ENCODE measurements at places on chromosomes 11 and 22.

GRCh38 chr11:54944211-54944610, 237.6 kb downstream of the OR4A5 start:
- no peaks in the 10 kb centered on the region for H3K4me1 ChIP-seq
- H3K36me3 ChIP-seq: no peaks in the 10 kb centered on the region
- DNase-seq: no peak
- H3K4me3 ChIP-seq: no peak overlapping the region
- no peaks in the 10 kb centered on the region for H3K27me3 ChIP-seq
- no peak overlapping the region for H3K27ac ChIP-seq

GRCh38 chr22:31046539-31047226, 34.4 kb upstream of the SMTN start:
- H3K4me1 ChIP-seq: no peaks in the 10 kb centered on the region
- H3K36me3 ChIP-seq: no peaks in the 10 kb centered on the region
- H3K27ac ChIP-seq: no peak overlapping the region

GRCh38 chr11:116101902-116102301, 597.7 kb upstream of the CADM1 start:
- H3K4me1 ChIP-seq: no peaks in the 10 kb centered on the region
- H3K27ac ChIP-seq: no peak overlapping the region
- H3K36me3 ChIP-seq: no peaks in the 10 kb centered on the region
- no peak for DNase-seq

DNA sequence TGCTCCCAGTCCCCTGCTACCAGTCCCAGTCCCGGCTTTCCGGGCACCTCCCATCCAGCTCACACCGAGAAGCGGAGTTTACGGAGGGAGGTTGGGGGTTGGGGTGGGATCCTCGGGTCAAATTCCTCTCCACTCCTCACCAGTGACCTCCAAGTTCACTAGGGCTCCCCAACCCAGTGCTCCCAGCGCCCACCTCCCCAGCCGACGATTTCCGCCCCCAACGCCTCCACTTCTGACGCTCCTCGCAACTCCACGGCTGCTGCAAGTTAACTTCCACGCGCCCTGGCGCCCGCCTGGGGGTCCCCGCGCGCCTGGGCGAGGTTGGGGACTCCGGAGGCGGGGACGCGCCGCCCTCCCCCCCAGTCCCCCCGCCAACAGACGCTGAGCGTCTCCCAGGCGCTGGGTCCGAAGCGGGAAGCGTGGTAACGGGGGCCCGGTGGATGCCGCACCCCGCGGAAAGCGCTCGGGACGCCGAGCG, 526 bp downstream of the TPST2 start:
- peak; percentile 20 for DNase-seq
- peak overlapping the region; percentile 84 for H3K4me3 ChIP-seq
- H3K4me1 ChIP-seq: peaks cover 68% of the 10 kb centered on the region
- H3K27me3 ChIP-seq: no peaks in the 10 kb centered on the region
- H3K27ac ChIP-seq: peak overlapping the region; percentile 71

DNA sequence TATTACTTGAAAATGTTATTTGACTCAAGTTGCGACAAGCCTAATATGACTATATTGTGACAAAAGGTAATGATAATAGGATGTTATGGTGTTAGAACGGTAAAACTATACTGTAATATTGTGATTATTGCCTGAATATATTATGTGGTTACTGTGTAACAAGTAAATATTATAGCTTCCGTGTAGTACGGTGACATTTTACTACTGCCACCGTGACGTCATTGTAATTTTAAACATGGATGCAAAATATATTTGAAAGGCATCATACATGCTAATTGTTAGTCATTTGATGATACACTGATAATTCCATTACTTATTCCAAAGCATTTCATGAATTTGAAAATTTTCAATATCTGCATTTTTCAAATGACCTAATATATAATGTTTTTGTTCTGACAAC, 2.5 kb downstream of the ELP4 start:
- peaks cover 24% of the 10 kb centered on the region for H3K4me1 ChIP-seq
- H3K27me3 ChIP-seq: no peaks in the 10 kb centered on the region
- DNase-seq: no peak
- no peak overlapping the region for H3K27ac ChIP-seq

DNA sequence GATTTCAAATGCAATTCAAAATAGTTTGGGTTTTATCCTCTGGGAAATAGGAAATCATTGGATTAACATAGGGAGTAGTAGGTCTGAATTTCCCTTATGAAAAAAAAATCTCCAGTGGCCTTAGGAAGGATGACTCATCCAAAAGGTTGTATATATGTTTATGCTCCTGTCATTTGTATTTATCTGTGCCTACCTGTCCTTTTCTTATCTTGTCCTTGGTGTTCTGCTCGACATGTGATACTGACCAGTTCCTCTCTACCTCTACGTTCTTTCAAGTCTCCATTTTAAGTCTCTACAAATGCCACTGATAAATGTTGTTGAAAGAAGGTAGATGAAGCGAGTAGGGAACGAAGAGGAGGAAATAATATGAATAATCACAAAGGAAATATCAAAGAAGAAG, 3.0 kb upstream of the SOX6 start:
- no peak overlapping the region for H3K4me3 ChIP-seq
- no peak overlapping the region for H3K27ac ChIP-seq
- H3K36me3 ChIP-seq: no peaks in the 10 kb centered on the region
- H3K27me3 ChIP-seq: no peaks in the 10 kb centered on the region
- H3K4me1 ChIP-seq: no peaks in the 10 kb centered on the region
- no peak for DNase-seq

DNA sequence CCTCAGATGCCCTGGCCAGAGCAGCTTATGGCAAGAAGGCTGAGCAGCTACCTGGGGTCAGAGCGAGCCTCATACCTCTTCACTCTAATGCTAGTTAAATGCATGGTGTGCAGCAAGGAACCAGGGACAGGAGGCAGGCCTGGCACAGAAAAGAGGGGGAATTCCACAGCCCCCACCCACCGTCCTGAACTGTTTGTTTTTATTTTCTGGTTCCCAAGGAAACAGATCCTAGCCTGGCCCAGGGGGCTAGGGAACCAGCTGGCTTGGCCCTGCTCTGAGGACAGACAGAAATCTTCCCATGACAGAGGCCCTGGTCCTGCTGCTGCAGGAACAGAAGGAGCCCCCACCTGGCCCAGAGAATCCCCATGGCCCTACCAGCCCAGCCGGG, 40.4 kb downstream of the SLCO2B1 start:
- no peaks in the 10 kb centered on the region for H3K27me3 ChIP-seq
- no peak for DNase-seq
- H3K4me1 ChIP-seq: no peaks in the 10 kb centered on the region

DNA sequence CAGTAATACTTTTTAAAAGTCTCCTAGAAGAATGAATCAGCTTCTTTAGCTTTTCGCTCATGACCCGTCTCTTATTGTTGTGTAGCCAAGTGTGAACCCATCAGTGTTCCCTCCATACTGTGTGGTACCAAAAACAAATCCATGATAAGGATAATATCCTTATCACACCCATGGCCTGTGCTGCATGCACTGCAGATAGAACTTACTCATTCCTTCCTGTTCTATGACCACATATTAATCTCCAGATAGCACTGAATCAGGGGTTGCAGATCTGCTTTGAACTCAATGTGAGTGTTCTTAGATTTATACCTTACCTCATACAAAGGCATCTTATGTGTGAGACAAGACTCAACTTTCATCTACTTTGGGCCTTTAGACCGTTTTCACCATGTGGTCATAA, 373.4 kb downstream of the JRKL start:
- H3K36me3 ChIP-seq: no peaks in the 10 kb centered on the region
- DNase-seq: no peak
- no peak overlapping the region for H3K4me3 ChIP-seq
- H3K27me3 ChIP-seq: no peaks in the 10 kb centered on the region
- no peak overlapping the region for H3K27ac ChIP-seq

DNA sequence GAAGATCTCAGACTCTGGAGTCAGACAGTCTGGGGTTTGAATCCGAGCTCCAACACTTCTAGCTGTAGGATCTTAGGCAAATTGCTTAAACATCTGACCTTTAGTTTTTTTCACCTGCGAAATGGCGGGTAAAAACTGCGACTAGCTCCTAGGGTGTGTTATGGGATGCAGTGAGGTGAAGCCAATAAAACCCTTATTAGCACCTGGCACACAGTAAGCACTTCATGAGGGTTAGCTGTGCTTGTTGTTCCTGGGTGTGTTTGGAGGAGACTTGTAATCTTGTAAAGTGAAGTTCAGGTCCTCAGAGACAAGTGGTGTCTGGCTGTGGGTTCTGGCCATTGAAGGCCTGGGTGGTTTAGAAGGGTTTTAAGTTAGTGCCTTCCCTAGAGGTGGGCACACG, 68.9 kb downstream of the ZBTB16 start:
- no peaks in the 10 kb centered on the region for H3K4me1 ChIP-seq
- H3K4me3 ChIP-seq: no peak overlapping the region
- DNase-seq: no peak
- H3K27ac ChIP-seq: no peak overlapping the region
- no peaks in the 10 kb centered on the region for H3K36me3 ChIP-seq

DNA sequence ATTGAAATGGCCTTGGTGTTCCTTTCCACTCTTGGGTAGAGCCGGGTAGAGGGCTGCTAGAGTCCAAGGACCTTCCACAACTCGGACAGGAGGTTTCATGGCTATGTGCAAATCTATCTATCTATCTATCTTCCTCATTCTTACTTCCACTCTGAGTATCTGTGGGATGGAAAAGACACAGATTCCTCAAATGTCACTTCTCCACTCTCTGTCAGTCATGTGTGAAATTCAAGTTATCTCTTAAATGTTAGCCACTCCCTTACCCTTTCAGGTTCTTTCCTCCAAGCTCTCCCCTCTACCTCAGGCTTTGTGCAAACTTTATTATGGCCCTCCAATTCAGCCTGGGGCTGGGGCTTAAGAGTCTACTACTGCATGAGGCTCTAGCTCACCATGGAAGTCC, 84.3 kb downstream of the GDPD4 start:
- no peak overlapping the region for H3K27ac ChIP-seq
- DNase-seq: no peak
- H3K4me1 ChIP-seq: no peaks in the 10 kb centered on the region
- no peaks in the 10 kb centered on the region for H3K36me3 ChIP-seq
- no peak overlapping the region for H3K4me3 ChIP-seq
- no peaks in the 10 kb centered on the region for H3K27me3 ChIP-seq

- H3K27ac ChIP-seq: no peak overlapping the region
- no peak for DNase-seq
- H3K27me3 ChIP-seq: no peaks in the 10 kb centered on the region
- H3K4me3 ChIP-seq: no peak overlapping the region
- no peaks in the 10 kb centered on the region for H3K36me3 ChIP-seq
Observed at GRCh38 chr11:125694951-125695350, 14.3 kb upstream of the ACRV1 start.

DNA sequence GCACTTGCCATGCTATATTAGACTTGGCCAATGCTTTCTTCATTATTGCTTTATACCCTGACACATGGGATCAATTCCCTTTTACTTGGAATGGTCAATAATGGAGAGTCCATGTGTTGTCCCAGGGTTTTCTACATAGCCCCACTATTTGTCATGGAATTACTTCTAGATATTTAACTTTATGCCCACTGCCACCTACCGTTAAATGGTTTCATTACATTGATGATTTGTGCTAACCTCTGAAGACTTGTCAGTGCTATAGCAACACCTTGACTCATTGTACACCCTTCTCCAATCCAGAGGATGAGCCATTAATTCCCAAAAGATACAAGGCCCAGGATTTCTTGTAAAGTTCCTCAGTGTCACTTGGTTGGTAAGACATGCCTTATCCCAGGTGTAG, 31.4 kb upstream of the SLC22A25 start:
- no peaks in the 10 kb centered on the region for H3K4me1 ChIP-seq
- no peak for DNase-seq
- H3K4me3 ChIP-seq: no peak overlapping the region
- H3K27me3 ChIP-seq: peaks cover 6% of the 10 kb centered on the region

DNA sequence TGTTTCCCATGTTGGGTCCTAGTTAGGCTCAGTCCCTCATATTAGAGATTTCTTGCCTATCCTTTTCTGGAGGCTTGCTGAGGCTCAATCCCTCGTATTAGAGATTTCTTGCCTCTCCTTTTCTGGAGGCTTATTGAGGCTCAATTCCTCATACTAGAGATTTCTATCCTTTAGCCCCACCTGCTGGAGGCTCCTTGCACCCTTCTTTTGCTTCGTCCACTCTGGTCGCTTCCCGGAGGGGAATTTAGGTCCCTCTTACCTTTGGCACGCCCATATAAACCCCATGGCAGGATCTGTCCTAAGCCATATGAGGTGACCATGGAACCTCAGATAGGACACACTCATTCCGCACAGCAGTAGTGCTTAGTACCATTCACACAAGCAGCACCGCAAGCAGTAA, 15.9 kb downstream of the CYP2D6 start:
- no peaks in the 10 kb centered on the region for H3K27me3 ChIP-seq
- peaks cover 1% of the 10 kb centered on the region for H3K4me1 ChIP-seq
- H3K27ac ChIP-seq: no peak overlapping the region
- H3K36me3 ChIP-seq: no peaks in the 10 kb centered on the region
- DNase-seq: peak; percentile 30

GRCh38 chr11:59175091-59175501, 3.2 kb downstream of the DTX4 start:
- H3K27ac ChIP-seq: no peak overlapping the region
- H3K4me3 ChIP-seq: no peak overlapping the region
- peaks cover 3% of the 10 kb centered on the region for H3K27me3 ChIP-seq

- H3K27me3 ChIP-seq: no peaks in the 10 kb centered on the region
- no peak overlapping the region for H3K27ac ChIP-seq
- no peak for DNase-seq
Observed at GRCh38 chr11:12121011-12121410, 10.6 kb downstream of the MICAL2 start.

DNA sequence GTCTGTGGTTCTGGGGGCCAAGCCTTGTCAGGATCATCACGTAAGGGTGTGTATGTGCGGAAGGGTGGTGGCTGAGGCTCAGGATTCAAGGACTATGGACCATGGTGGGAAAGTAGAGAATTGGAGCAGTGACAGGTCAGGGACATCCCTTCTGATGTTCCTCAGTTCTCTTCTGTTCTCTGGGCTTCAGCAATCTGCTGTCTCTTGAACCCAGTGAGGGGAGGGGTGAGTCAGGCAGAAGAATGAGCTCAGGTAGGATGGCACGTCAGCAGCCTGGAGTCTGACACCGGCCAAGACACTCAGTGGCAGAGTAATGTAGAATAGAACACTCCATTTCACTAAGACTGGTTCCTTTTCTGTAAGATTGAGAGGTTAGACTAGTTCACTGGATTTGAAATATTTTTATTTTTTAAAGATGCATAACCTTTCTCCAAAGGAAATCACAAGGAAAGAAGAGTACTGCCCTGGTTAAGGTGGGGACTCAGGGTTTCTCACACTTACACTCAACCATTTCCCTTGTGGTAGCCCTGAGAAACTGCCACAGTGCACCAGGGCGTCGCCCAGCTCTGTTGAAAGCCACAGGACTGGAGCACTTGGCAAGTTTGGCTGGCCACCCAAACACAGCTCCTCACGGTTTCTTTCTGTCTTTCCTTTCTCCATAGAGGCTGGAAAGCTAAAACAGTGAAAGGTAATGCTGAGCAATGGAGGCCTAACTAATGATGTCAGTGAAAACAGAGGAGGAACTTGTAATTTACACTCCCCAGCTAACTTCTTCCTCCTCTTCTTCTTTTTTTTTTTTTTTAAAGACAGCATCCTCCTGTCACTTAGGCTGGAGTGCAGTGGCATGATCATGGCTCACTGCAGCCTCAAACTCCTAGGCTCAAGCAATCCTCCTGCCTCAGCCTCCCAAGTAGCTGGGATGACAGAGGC, 23.1 kb upstream of the MICAL2 start:
- no peak for DNase-seq
- no peaks in the 10 kb centered on the region for H3K27me3 ChIP-seq
- no peak overlapping the region for H3K4me3 ChIP-seq
- H3K27ac ChIP-seq: peak overlapping the region; percentile 15
